Endodermal cell (in vitro differentiated cells): ENCODE measurements at places on chromosomes 3 and 15.

GRCh38 chr3:7610634-7611033, 749.7 kb downstream of the GRM7 start:
- DNase-seq: no peak
- no peaks in the 10 kb centered on the region for H3K4me1 ChIP-seq
- no peak overlapping the region for H3K27ac ChIP-seq
- H3K27me3 ChIP-seq: no peaks in the 10 kb centered on the region
- H3K36me3 ChIP-seq: no peaks in the 10 kb centered on the region

DNA sequence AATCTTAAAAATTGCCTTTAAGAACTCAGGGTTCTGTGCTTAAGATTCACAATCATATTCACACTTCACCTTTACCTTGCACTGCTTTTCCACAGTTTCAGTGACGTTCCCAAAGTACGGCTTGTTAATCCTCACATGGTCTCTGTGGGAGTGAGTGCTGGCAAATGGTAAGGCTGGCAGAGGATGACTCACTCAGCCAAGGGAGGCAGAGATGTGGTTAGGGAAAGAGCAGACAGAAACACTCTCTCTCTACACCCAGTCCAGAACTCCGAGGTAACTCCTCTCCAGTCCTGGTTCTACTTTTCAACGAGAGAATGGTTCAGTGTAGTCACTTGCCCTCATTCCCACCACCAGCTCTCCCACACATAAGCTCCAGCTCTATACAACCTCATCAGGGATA, 33.1 kb downstream of the RASGRP1 start:
- H3K27ac ChIP-seq: no peak overlapping the region
- no peak overlapping the region for H3K4me3 ChIP-seq

DNA sequence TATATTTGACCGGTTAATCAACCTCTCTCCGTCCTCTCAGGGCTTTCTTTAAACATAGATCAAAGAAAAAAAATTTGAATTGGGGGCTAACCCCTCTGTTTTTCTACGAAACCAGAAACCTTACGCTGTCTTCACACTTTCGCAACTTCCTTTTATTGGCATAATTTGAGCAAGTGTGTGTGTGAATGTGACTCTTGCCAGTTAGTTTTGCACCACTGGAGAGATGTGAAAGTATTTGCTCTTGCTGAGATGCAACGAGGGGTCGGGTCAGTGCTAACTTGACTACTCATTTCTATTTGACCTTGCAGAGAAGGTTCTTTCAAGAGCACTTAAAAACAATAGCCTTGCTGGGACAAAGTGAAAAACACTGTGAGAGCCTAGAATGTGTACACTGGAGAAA, 81.2 kb downstream of the FAM43A start:
- H3K27ac ChIP-seq: no peak overlapping the region
- no peaks in the 10 kb centered on the region for H3K27me3 ChIP-seq
- no peaks in the 10 kb centered on the region for H3K4me1 ChIP-seq
- H3K4me3 ChIP-seq: no peak overlapping the region
- no peaks in the 10 kb centered on the region for H3K36me3 ChIP-seq

DNA sequence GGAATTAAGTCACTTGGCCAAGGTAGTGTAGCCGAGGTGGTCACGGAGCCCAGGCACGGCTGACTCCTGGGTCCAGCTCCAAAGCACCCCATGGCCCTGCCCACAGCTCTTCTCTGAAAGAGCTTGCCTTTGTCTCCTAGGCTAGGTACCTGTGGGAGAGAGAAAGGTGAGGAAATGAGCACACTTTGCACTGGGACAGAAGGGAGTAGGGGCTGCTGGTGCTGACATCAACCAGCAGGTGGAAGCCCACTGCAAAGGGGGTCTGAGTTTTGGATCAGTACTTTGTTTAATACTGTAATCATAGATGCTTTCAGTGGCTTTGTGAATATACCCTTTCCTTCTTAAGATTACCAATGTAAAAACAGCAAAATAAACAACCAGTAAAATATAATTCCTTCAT, 128.3 kb upstream of the EIF1B start:
- H3K27me3 ChIP-seq: no peaks in the 10 kb centered on the region
- no peak overlapping the region for H3K4me3 ChIP-seq
- no peaks in the 10 kb centered on the region for H3K4me1 ChIP-seq
- H3K27ac ChIP-seq: no peak overlapping the region
- no peaks in the 10 kb centered on the region for H3K36me3 ChIP-seq

GRCh38 chr3:83248454-83248853, 1487.0 kb upstream of the GBE1 start:
- H3K4me1 ChIP-seq: no peaks in the 10 kb centered on the region
- no peak overlapping the region for H3K4me3 ChIP-seq
- no peak for DNase-seq
- H3K27ac ChIP-seq: no peak overlapping the region
- H3K36me3 ChIP-seq: no peaks in the 10 kb centered on the region

DNA sequence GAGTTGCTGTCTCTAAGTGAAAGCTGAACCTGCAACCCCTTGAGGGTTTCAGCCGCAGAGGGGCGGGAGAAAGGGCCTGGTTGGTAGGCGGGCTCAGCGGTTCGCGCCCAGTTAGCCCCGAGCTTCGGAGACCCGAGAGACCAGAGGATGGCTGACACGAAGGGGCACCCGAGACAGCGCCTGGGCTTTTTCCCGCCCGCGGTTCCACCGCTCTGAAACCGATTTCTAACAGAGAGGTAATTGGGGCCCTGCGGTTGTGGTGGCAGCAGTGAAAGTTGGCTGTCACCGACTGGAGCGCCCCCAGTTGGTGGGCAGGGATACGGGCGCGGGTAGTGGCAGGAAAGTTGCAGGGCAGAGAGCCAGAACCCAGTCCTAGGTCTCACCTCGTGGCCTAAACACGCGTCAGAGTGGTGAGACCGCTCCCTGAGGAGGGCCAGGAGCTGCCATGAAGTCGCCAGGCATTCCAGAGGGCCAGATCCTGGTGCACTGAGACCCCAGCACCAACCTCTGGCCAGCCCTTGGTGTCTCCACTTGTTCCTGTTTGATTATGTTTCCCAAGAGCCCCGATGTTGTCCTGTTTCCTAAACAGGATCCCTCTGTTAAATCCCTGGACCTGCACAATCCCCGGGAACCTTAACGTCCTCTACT, 625 bp upstream of the ELL3 start:
- no peaks in the 10 kb centered on the region for H3K27me3 ChIP-seq
- peaks cover 21% of the 10 kb centered on the region for H3K36me3 ChIP-seq
- no peak overlapping the region for H3K27ac ChIP-seq

- peaks cover 89% of the 10 kb centered on the region for H3K36me3 ChIP-seq
- no peaks in the 10 kb centered on the region for H3K27me3 ChIP-seq
- no peak overlapping the region for H3K4me3 ChIP-seq
- no peak for DNase-seq
- H3K4me1 ChIP-seq: no peaks in the 10 kb centered on the region
Observed at GRCh38 chr15:84685304-84685703, 27.3 kb upstream of the NMB start.
